ENCODE measurements at places on chromosomes 2 and 18.

DNA sequence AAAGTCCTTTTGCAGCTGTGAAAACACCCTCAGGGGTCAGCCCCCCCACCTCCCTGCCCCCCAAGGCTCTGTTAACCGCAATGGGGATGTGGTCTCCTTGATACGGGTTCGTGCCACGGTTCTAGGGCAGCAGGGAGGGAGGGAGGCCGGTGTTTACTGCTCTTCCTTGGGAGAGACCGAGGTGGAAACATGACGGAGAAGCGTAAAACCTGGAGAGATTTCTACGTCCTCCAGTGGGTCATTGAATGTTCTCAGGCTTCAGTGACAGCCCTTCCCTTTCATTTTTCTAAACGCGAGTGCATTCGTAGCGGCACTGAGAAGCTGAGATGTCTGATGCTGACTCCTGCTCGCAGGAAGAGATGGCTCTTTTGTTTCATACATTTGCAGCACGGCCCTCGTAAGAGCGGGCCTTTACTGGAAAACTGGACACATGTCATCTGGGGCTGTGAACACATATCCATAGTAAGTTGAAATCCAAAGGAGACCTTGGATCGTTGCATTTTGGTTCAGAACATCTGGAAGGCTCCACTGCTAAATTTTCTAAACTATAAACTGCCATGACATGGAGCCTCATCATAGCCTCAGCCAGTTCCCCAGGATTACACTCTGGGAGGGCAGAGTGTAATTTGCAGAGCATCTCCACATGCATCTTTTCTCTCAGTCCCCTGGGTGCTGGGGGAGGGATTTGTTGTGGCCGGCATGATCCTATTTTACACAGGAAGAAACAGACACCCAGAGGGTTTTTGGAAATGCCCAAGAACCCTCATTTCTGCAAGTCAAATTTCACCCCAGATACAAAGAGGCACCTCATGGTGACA, 40.6 kb upstream of the HDAC4 start:
- no peak for DNase-seq

- no peak for DNase-seq
Observed at GRCh38 chr2:230931556-230932231, 6.7 kb upstream of the GPR55 start.

DNA sequence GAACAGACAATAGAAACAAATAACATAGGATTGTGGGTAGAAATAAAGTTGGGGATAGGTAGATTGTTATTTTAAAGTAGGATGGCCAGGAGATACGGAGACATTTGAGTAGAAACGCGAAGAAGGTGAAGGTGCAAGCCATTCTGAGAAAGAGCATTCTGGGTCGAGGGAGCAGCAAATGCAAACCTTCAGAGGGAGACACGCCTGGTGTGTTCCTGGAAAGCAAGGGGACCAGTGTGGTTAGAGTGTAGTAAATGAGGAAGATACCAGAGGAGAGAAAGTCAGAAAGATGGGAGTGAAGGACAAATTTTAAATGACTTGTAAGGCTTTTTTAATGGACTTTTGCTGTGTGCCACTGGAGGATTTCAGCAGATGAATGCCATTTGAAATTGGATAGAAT, 1.7 kb downstream of the CYP20A1 start:
- DNase-seq, result no peak

GRCh38 chr2:88429929-88430328, 22.6 kb downstream of the FOXI3 start:
- DNase-seq, result no peak

- DNase-seq, result no peak
Observed at GRCh38 chr18:28382215-28382879, 205.4 kb upstream of the CDH2 start.

DNA sequence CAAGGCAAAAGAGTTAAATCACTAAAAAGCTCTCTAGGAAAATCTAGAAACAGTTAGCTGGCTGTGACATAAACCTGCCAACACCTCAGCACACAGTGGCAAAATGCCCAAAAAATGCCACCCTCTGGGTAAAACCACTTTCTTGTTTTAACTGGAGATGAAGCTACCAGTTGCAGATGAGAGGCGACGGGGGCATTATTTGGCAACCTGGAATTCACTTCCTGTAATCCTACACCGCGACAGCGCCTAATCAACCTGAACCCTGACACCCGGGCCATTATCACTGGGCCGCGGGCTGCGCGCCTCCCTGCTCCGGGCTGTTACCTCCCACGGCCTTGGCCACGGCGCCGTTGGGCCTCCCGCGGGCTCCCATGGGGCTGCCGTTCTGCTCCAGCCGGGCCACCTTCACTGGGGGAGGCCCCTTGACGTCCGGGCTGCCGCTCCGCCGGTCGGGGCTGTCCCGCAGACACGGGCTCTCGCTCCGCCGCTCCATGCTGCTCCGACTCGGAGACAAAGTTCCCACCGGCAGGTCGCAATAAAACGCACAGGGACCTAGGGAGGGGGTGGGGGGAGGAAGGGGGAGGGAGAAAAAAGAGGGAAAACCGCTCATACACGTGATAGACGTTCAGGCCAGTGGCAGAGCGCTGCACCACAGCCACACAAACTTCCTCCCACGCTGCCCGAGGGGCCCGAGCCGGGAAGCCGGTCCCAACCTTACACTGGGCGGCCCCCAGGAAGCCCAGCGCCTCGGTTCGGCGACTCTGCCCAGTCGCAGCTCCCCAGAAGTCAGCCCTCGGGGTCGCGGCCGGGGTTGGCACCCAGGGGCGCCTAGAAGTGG, 2.0 kb downstream of the SATB2 start:
- DNase-seq, result no peak

- no peak for DNase-seq
Observed at GRCh38 chr18:76604108-76604934, 109.3 kb upstream of the ZNF516 start.

All from cerebellar nuclear complex (tissue), 1 donor.